CD4-positive, alpha-beta T cell (primary cell): ENCODE measurements at places on chromosomes 5 and 9. TPM values are rescaled to one million over a fixed set of nuclear protein-coding genes. Genes with fewer than 3 reads are reported as not detected.

The GPR150 gene
- 0.60 TPM for total RNA-seq

DNA sequence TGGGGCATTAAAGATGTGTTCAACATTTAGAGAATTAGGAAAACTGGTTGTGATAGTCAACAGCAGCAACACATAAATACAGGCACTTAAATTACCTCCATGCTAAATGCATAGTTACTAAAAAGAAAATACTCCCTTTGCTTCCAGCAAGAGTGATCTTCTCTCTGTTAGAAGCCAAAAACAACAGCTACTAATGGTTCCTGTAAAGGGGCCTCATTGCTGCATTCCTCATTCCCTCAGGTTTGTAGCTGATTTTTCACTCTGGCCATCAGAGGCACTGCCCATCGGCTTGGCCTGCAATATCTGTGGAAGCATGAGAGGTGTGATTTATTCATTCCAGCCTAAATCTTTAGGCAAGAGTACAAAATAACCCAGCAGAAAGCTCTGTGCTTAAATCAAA is 466.0 kb upstream of the ADAMTS16 start:
- no peak for DNase-seq

- peak; percentile 10 for DNase-seq
Observed at GRCh38 chr5:159208514-159209437, 577 bp downstream of the RNF145 start.

- no peak for DNase-seq
Observed at GRCh38 chr5:97192580-97193354, 9.7 kb upstream of the RIOK2 start.

GRCh38 chr5:56056875-56057274 is 62.1 kb upstream of the IL6ST start:
- no peak for DNase-seq

DNA sequence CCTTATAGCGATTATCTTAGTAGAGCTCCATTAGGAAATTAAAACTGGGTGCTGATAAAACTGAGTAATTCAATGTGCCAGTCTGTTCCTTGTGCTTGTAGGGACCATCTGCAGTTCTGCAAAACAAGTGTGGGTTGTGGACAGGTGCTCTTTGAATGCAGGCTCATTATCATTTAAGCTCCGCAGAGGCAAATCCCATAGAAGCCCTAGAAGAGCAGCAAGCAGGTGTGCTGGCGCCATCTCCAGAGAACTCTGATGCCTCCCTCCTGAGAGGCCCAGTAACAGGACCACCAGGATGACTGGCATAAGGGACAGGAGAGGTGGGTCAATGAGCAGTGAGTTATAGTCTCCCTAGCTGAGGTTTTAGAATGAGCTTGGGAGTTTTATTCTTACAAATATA is 1342.4 kb upstream of the DMAC1 start:
- DNase-seq = no peak

DNA sequence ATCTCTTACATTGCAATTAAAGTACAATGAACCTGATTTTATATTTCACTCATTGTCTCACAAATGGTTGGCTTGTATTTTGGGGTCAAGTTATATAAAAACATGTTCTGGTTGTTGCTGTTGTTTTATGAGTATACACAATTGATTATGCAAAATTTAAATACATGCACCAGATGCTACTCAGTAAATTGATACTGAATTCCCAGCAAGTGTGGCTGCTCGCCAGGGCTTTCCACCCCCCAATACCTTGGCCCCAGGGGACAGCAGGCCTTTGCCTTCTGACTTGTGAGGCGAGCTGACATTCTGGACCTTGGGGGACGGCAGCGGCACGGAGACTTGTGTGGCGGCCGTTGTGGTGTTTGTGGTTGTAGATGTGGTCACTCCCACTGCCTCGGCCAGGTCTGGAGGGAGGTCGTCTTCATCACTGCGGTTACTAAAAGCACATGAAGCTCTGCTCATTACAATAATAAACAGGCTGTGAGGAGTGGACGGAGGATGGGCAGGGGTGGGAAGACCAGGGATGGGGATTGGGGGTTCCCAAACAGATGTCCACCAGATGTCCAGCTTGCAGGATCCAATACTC is 27.0 kb upstream of the FRRS1L start:
- no peak for DNase-seq

DNA sequence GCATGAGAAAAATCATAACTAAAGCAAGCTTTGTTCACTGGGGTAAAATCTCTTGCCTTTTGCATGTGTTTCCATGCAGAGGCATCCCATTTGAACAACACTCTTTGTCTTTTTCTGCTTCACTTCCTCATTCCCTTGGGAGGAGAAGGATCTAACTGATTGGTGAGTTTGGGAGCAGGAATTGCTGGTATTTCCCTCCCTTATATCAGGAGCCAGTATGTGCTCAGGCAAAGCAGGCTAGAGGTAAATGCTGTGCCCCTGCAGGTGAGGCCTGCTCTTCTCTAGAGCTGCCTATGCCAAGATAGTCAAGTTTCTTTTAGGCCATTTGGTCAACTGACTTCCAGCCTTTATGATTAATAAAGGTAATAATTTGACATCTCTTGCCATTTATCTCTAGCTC is 179.9 kb downstream of the COX7C start:
- no peak for DNase-seq

- DNase-seq = no peak
Observed at GRCh38 chr9:15738011-15738410, 185.2 kb downstream of the CCDC171 start.
